ENCODE measurements at places on chromosomes 7 and 10. TPM values are rescaled to one million over a fixed set of nuclear protein-coding genes. Genes with fewer than 3 reads are reported as not detected.

GRCh38 chr10:11238893-11239292, 221.2 kb downstream of the CELF2 start:
- no peak for DNase-seq

DNA sequence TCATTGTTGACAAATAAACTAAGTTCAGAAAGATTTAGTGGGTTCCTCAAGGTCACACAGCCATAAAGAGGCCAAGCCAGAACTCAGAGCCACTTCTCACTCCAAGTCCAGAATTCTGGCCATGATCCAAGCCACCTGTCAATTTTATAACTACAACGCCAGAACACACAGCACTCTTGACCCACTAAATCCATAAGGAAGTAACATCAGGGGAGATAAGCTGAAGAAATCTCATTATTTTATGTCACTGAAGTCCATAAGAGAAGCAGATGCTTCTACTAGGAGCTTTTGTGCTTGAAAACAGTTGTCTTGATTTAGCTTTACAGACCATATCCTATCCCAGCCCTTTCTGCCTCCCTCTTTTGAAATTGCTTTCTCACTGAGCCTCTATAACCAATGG, 15.9 kb downstream of the ADAM12 start:
- DNase-seq, result no peak

GRCh38 chr10:31930023-31930751, 1.6 kb upstream of the ARHGAP12 start:
- DNase-seq, result peak; percentile 40

DNA sequence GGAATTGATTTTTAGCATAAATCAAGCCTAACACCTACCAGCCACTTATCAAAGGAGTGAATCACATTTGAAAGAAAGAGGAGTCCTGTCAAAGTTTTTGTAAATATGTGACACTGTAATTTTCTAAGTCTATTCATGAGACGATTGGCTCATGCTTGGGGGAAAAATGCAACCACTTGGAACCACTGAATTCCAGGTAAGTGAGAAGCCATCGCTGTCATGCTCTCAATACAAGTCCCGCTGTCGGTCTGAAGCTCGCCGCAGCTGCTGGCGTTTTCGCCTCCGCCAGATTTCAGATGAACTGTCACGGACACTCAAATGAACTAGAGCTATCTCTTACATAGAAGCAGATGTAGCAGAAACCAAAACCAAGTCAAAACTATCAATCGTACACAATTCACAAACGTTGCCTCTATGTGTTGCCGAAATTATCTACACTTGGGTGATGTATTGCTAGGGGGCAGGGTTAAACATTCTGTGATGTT, 279.8 kb upstream of the FZD8 start:
- DNase-seq, result no peak

The HABP2 gene
- polyA plus RNA-seq, result 0.76 TPM

Measured in stomach (tissue), 19 donors.